ENCODE measurements at places on chromosomes 1 and 21.

- no peak for DNase-seq
Measured at GRCh38 chr1:214712737-214713136, 109.7 kb downstream of the CENPF start.

DNA sequence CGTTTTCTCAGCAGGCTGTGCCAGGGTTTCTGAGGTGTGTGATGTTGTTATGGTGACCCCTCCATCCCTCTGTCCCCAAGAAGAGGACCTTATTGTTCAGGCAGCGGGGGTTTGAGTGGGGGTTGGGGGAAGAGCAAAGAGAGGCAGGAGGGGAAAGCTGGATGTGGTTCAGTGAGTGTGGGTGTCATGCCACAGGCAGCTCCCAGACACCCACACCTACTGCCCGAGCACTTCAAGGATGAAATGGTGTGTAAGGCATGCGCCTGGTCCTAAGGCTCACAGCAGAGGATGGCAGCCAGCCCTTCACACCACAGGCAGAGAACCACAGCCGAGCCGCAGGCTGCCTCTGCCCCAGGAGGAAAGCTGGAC lies 49.9 kb upstream of the STUM start:
- DNase-seq = no peak

- no peak for DNase-seq
Measured at GRCh38 chr1:59487335-59488031, 190.6 kb downstream of the FGGY start.

DNA sequence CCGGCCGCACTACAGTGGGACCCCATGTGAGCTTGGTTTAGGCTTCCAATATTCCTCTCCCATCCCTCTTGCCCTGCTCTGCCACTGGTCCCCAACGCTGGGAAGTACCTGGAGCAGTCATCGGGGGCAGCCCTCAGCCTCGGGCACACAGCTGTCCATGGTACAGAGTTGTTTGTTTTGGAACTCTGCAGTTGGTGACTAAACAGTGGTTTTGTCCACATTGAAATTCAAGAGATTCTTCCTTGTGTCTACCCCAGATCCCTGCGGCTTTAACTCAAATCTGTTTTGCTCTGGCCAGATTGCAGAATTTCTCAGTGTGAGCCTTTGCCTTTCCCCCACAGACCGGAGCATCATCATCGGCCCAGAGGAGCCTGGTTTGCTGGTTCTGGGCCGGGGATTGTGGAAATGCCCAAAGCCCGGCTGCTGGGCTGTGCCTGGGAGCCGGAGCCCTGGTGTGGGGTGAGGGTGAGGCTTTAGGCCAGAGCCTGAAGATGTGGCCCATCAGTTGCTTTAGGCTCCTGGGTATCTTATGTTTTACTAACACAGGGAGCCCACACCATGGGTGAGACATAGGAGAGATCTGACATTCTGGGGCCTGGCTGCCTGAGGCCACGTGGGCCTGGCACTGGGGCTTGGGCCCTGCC lies 93.2 kb downstream of the ARHGEF10L start:
- DNase-seq = no peak

GRCh38 chr1:157878059-157878458 lies 36.5 kb upstream of the CD5L start:
- no peak for DNase-seq

- DNase-seq = no peak
Measured at GRCh38 chr1:154962156-154962749, 671 bp upstream of the PYGO2 start.

DNA sequence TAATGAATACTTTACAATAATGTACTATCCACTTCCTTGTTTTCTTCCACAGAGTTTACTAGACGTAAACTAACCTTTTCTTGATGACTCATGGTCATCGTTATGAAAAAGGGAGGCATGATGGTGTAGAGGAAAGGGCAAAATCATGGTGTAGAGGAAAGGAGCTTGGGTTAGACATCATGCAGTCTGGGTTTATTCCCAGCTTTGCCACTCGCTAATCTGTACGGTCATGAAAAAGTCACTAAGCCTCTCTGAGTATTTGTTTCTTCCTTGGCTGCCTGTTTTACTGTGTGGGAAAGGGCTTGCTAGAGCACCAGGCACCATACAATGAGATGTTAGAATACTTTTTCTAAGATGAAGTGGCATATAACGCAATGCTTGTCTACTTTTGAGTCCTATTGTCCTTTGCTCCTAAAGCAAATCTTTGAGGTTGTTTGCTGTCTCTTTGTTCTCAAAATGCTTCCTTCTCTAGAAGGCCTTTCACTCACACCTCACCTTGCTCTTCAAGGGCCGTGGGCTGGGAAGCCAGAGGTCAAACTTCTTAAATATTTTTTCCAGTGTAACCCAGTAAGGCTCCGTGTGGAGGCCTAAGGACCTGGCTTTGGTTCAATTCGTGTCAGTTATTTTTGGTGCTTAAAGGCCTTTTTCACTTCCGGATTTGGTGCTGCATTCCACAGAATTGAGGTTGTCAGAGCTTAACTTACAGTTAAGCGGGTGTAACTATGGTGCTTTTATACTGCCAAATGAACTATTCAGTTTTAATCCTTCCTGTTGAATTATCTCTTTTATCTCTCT lies 9.9 kb upstream of the ETV3 start:
- no peak for DNase-seq

DNA sequence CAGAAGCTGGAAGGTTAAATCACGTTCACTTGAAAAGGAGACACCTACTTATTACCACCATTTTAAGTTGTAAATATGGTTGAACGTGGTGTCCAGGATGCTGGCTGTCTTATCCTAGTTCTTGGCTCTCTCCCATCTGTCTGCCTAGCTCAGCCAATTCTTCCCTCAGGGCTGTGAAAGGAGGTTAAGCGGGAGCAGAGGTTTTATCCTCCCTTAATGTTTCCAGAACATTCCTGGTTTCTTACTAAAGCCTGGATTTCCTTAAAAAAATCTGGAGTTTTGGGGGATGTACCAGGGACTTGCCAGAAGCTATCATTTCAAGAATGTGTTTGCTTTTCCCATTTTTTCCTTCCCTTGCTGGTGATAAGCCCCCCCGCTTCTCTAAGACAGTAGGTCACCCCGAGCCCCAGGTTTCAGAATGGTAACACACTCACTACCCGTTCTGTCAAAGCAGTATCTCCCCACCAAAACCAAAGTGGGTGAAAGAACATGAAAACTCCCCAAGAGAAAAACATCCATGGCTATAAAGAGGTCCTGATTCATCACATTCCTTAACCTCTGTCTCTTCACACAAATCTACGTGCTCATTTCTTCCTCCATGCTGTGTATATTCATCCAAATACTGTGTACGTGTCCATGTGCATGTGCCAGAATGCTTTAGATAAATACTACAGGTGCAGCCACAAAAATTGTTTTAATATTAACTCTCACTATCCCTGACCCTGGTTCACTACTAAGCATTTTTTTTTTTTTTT lies 114.7 kb downstream of the MAP3K21 start:
- DNase-seq = no peak

- no peak for DNase-seq
Measured at GRCh38 chr1:94335447-94335846, 82.7 kb upstream of the ABCD3 start.

DNA sequence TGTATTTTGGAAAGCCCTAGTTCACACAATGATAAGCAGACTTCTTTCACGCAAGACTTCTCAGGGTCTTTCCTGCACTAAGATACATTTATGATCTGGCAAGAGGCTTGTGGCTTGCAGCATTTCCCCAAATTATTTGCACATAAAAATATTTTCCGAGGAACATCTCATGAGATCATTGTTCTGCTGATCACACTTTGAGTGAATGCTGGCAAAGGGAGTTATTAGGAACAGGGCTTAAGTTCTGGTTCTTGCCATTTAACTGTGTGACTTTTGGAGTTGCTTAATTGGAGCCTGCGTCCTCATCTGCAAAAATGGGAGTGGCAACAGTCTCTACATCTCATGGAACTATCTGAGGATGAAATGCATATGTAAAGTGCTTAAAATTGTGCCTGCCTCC lies 50.2 kb downstream of the GADD45A start:
- no peak for DNase-seq

DNA sequence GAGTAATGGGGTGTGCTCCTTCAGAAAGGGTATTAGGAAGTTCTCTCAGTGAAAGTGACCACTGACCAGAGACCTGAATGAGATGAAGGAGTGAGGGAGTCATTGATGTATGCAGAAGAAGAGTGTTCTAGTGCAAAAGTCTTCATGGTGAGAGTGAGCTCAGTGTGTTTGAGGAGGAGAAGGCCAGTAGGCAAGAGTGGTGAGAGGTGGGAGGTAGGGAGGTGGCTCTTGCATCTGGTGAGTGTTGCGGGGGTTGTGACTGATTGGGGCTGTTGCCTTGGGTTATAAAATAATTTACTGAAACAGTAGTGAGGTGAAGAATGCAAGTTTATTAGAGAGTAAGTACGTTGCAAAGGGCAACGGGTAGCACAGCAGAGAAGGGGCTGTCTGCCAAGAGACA lies 26.2 kb downstream of the FMN2 start:
- no peak for DNase-seq

GRCh38 chr1:112767646-112768045 lies 52.5 kb upstream of the PPM1J start:
- no peak for DNase-seq

GRCh38 chr1:196098000-196098399 lies 510.2 kb downstream of the KCNT2 start:
- no peak for DNase-seq

GRCh38 chr1:63703701-63704107 lies 70.1 kb upstream of the ROR1 start:
- no peak for DNase-seq

GRCh38 chr21:42652527-42653230 lies 742 bp upstream of the PDE9A start:
- no peak for DNase-seq

- no peak for DNase-seq
Measured at GRCh38 chr1:179888071-179888470, 6.0 kb downstream of the TOR1AIP1 start.

- no peak for DNase-seq
Measured at GRCh38 chr1:228905701-228906101, 170.4 kb downstream of the RHOU start.

- no peak for DNase-seq
Measured at GRCh38 chr21:19256934-19257660, 853.5 kb upstream of the TMPRSS15 start.

DNA sequence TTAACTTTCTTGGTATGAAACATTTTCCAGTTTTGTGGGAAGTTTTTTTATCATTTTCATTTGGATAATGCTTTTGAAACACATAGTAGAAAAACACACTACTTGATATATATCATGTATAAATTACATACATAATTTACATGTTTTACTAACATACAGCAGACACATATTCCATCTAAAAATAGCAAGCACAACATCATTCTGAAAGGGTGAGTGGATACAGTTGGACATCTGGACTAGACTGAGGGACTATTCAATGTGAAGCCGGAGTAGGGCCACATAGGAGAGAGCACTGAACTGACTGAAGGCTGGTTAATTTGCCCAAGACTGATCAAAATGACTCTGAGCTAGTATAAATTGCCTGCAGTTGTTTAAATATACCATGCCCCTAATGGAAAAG lies 11.7 kb downstream of the CDKN2C start:
- no peak for DNase-seq

- DNase-seq = no peak
Measured at GRCh38 chr1:224014330-224014649, 99.6 kb upstream of the FBXO28 start.

- no peak for DNase-seq
Measured at GRCh38 chr1:84634536-84635205, 55.6 kb downstream of the SSX2IP start.

DNA sequence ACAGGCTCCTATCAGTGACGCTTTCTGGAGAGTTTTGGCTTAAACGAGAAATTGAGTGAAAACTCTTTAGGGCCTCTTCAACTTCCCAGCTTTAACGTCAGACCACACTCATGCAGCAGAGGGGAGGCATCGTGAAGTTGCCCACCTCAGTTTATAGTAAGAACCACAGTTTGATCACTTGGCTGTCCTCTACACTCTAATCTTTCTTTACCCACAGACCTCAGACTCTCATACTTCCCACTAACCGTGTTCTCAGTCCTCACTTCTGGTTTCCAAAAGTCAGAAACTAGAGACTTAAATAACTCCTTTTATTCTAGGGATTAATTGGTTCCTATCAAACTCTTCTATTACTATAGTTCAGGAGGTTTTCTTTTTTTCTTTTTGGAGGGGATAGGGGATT lies 302.2 kb downstream of the NTNG1 start:
- DNase-seq = no peak

- no peak for DNase-seq
Measured at GRCh38 chr1:234836776-234837357, 226.9 kb upstream of the IRF2BP2 start.

DNA sequence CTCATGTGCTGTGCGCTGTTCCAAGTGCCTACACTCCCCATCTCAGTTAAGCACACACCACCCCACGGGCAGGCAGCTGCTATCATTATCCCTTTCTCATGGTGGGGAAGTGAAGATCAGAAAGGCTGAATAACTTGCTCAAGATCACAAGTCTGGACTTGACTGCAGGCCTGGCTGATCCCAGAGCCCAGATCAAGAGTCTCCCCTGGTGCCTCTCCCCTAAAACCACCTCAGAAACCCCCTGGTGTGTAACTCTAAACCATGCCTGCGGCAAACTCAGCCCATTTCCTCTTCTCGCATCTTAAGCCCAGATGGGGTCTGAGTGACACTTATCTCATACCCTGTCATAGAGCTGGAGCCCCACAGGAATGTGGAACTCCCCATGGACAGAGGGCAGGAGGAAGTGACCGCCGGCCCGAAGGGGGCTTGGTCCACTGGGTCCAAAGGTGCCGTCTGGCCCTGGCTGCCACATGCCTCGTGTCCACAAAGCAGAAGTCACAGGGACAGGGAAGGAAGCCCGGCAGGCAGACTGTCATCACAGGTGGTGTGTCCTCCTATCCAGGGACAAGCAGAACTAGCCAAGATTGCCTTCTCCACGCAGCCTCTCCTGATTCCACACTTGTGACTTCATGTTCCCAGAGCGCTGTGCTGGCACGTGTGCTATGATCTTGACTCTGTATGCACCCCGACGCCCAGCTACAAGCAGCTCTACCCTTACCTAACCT lies 92.1 kb downstream of the SYF2 start:
- no peak for DNase-seq

GRCh38 chr1:68808351-68808750 lies 311.5 kb upstream of the DEPDC1 start:
- DNase-seq = no peak

- no peak for DNase-seq
Measured at GRCh38 chr1:181482001-181482430, 1.3 kb upstream of the CACNA1E start.

- DNase-seq = no peak
Measured at GRCh38 chr1:70840260-70840953, 207.2 kb downstream of the PTGER3 start.

DNA sequence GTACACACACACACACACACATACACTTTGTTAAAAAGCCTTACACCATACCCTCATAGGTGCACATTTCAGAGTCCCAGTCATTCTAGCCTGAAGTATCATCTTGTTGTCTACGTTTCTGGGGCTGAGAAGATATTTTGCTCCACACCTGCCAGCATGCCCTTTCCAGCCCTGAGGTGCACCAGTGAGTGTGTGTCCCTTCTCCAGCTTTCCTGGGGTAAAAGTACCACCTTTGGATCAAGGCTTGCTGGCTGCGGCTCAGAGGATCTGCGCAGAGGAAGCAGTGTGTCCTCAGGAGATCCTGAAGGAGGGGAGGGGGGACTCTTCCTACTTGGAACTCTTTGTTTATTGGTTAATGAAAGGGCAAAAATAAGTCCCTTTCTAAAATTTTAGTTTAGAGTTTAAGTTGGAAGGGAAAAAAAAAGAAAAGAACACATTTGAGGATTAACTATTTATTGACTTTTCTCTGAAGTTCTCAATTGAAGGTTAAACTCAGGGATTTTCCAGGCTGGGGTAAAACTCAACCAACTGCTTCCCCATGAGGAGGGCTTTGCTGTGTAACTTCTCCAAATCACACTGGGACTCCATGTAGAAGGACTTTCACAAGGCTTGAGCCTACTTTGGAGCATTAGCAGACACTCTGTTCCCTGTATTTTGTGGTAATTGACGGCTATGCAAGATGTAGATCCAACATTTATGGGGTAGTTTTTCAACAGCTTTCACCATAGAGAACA lies 200.3 kb upstream of the SGIP1 start:
- DNase-seq = no peak
